ENCODE measurements at places on chromosomes 5 and 9.
A peak's percentile ranks its signal among the peaks of the same experiment; 100 is the strongest.

GRCh38 chr9:125893277-125893676, 146.1 kb downstream of the PBX3 start:
- no peak for DNase-seq

GRCh38 chr5:129622531-129622930, 125.4 kb upstream of the MINAR2 start:
- DNase-seq: no peak

GRCh38 chr9:4725706-4726442, 15.1 kb downstream of the AK3 start:
- DNase-seq: no peak

DNA sequence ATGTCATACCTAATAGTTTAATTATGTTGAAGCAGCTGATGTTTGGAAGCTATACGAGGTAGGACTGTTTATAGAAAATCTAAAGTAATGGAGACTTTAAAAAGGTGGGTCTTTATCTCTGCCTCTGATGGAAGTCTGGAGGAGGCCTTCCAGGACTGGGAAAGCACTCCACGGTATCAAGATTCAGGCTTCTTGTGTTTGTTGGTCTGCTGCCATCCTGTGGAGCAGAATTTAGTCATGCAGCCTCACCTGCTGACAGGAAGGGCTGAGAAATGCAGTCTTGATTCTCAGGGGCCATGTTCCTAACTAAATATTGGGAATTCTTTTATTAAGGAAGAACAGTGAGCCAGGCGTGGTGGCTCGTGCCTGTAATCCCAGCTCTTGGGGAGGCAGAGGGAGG, 15.9 kb downstream of the SPDL1 start:
- no peak for DNase-seq

GRCh38 chr9:112422417-112423148, 42.7 kb downstream of the HSDL2 start:
- peak; percentile 26 for DNase-seq

DNA sequence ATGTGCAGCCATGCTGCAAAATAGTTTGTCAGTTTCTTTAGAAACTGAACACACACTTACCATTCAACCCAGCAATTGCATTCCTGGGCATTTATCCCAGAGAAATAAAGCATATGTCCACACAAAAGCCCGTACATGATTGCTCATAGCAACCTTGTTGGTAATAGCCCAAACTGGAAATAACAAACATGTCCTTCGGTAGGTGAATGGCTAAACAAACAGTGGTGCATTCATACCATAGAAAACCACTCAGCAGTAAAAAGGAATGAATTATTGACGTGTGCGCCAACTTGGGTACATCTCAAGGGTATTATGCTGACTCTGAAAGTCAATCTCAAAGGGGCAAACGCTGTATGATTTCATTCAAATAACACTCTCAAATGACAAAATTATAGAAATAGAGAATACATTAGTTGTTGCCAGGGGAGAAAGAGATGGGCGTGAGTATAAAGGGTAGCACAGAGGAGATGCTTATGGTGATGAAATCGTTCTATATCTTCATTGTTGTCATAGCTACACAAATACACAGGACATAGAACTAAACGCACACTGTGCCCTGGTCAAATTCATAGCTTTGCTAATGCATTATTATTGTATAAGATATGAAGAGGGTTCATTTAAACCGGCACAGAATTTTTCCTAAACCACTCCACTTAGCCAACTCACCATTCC, 58.2 kb downstream of the DRD1 start:
- DNase-seq: no peak

- no peak for DNase-seq
Measured at GRCh38 chr5:83162601-83163000, 85.3 kb downstream of the XRCC4 start.

- no peak for DNase-seq
Measured at GRCh38 chr9:120893611-120894307, 16.8 kb upstream of the PHF19 start.

GRCh38 chr9:123798195-123798594, 131.7 kb downstream of the DENND1A start:
- no peak for DNase-seq

DNA sequence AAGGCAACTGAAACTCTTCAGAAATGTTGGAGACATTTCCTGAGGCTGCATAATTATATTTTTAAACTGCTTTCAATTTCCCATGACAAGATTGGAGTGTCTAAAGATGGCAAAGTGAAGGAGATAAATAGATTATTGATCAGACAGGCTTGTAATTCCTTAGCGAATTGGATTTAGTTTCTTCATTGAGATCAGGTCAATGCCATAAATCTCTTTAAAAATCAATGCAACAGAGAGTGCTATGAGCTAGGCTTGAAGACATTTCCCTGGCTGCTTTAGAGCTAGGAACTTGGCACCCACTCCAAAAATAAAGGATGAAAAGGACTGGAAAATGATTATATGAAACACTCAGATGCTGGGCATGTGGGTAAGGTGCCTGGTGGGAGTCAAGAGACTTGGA, 828.4 kb downstream of the TLR4 start:
- DNase-seq: no peak

GRCh38 chr9:32875748-32876147, 92.4 kb downstream of the TMEM215 start:
- no peak for DNase-seq

DNA sequence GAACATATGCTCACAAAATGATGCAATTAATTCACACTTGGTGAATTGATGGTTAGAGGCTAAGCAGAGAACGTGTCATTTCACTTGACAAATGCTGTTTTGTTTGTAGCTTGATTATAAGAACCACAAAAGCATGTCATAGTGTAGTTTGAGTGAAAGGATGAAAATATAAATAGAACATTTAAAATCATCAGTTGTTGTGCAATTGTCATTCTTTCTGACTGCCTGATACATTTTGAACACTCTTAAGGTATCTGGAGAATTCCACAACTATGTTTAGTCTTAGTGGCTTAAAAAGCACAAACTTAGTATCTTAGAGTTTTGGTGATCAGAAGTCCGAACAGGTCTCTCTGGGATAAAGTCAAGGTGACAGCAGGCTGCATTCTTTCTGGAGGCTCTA, 129.4 kb downstream of the BASP1 start:
- DNase-seq: no peak

DNA sequence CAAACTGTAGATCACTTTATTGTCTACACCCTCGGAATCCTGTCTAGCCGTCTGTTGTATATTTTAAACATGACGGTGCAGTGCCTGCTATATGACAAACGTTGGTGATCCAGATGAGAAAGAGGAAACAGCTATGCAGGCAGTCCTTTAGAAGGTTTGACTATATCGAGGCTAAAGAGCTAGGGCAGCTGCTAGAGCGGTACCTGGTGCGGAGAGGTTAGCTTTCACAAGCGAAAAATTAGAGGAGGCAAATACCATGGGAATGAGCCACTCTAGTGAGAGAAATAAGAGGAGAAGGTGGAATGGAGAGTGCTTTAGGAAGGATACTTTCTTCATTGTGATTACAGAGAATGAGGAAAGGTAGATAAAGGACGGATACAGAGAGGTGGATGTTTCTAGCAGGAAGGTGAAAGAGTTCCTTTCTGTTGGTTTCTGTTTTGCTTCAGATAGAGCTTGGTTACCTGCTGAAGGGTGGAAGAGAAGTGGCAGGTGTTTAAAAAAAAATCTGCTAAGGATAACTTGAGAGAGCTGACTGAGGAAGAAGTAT, 959 bp upstream of the FBXL17 start:
- DNase-seq: peak; percentile 14

DNA sequence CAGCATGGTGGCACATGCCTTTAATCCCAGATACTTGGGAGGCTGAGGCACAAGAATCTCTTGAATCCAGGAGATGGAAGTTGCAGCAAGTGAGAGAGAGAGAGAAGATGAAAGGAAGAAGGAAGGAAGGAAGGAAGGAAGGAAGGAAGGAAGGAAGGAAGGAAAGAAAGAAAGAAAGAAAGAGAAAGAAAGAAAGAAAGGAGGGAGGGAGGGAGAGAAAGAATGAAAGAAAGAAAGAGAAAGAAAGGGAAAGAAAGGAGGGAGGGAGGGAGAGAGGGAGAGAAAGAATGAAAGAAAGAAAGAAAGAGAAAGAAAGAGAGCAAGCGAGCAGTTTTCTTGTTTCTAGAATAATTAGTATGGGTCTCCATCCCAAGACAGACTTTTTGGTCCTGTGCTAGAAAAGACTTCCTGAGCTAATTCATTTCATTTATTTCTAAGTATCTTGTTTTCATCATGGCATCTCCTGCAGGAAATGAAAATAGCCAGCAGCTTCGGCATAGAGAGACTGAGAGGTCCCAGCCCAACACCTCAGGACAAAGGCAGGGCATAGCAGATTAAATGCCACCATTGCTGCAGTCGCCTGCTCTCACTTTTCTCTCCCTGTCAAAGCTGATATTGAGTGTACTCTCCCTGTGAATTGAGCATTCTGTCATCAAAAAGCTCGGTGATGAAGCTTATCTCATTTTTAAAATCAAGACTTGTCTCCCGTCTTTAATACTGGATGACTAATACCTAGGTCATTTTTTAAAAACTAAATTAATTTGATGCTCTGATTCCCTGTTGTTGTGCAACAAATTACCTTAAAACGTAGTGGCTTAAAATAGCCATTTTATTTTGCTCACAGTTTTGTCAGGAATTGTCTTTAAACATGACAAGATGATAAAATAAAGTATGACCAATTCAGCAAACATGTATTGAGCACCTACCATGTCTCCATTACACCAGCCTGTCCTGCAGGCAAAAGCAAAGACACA, 91.8 kb upstream of the ADRA1B start:
- DNase-seq: no peak

DNA sequence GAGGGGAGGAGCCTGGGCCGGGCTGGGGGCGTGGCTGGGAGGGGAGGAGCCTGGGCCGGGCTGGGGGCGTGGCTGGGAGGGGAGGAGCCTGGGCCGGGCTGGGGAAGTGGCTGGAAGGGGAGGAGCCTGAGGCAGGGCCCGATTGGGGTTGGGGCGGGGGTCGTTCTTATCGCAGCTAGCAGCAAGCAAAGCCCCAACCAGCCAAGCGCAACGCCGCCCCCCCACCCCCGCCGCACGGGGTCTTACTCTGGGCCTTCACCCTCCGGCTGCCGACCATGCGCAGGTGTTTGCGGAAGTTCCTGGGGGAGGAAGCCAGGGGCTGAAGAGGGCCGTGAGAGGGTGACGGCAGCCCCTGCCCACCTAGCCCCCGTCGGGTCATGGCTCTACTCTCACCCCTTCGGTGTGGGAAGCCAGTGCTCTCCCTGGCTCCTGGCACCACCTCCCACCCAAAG, 5.0 kb downstream of the NSMF start:
- DNase-seq: no peak

- no peak for DNase-seq
Measured at GRCh38 chr5:177514541-177514940, 2.2 kb downstream of the DDX41 start.

- no peak for DNase-seq
Measured at GRCh38 chr9:99515895-99516656, 294.0 kb downstream of the SEC61B start.

DNA sequence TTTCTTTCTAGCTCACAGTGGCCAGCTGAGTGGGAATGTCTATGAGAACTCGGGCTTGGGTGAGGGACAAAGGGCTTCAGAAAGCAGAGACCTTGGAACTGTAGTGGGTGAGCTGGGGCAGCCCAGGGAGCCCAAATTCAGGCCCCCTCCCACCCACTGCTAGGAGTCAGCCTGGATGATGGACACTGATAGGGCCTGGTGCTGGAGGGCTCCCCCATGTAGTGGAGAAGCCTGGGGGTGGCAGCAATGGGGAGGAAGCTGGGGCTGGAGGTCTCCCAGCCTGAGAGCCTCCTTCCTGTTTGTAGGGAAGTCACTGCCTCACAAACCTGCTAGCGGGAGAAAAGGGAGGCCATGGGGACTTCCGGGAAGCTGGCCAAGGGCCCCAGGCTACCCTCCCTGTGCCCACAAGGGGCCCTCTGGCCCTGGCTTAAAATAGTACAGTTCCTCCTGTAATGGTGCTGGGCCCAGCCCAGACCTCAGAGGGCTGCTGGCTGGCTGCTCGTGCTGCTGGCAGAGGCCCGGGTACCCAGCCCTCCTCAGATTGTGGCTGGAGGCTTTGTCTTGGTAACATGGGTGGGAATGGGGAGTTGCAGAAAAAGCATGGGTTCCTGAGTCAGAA, 6.3 kb upstream of the NR5A1 start:
- no peak for DNase-seq

Data from ACHN (cell line).